LoVo (cell line): ENCODE measurements at places on chromosomes 16 and 17.
A peak's percentile ranks its signal among the peaks of the same experiment; 100 is the strongest.

DNA sequence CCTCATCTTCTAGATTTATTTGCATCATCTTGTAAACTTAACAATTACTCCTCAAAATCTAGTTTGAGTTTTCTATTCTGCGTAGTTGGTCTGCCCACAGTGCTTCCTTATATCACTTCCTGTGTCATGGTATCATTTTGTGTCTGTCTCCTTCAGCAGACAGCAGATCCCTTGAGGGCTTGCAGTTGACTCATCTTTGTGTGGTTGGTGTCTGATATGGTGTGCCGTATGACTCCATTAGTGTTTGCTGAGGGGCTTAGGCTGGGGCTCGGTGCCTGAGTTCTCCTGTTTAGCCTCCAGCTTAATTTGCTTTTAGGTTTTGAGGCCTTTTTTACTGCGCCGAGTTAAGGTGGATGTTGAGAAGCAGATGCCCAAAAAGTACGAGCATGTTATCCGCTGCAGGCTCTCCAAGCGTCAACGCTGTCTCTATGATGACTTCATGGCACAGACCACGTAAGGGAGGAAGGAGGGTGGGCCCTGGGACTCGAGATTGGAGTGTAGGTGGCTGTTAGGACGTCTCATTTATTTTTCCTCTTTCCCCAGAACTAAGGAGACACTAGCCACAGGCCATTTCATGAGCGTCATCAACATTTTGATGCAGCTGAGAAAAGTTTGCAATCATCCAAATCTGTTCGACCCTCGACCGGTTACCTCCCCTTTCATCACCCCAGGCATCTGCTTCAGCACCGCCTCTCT is 16.9 kb downstream of the SRCAP start:
- no peak for DNase-seq

GRCh38 chr16:84532291-84532724 is 27.8 kb upstream of the MEAK7 start:
- no peak for DNase-seq

DNA sequence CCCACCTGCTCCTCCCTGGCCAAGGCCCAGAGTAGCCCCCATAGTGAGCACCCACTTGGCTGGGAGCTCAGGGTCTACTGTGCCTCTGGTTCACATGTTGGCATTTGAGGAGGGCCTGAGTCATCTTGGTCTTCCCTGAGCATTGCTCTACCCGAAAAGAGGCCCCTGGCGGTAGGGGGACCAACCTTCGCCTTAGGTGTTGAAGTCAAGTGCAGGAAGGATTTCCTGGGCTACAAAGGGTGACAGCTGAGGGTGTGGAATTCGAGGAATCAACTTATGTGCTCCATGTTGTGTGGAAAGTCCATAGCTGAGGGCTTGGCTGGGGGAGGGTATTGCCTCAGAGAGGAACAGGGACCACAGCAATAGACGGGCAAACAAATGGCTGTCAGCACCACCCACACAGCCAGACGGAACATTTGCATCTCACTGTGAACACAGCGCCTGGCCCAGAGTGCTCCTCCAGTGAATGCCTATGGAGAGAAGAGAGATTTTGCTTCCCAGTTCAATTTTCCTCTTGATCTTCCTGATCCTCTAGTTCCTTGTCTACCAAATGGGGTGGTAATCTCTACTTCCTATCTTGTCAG is 35.6 kb upstream of the NGFR start:
- no peak for DNase-seq

DNA sequence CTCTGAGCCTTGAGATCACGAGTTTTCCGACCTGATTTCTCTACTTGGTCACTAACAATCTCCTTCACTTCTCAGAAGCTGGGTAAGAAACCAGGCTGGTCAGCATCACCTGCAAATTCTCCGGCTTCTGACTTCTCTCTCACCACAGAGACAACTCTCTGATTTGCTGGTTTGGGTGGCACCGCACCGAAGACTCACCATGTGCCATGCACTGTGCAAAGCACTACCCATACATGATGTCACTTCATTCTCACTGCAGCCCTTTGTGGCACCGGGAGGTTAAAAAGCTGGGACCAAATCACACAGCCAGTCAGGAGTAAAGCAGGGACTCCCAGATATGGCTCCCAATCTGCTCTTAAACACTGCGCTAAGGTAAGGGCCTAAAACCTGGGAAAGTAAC is 647 bp downstream of the VAC14 start:
- no peak for DNase-seq

DNA sequence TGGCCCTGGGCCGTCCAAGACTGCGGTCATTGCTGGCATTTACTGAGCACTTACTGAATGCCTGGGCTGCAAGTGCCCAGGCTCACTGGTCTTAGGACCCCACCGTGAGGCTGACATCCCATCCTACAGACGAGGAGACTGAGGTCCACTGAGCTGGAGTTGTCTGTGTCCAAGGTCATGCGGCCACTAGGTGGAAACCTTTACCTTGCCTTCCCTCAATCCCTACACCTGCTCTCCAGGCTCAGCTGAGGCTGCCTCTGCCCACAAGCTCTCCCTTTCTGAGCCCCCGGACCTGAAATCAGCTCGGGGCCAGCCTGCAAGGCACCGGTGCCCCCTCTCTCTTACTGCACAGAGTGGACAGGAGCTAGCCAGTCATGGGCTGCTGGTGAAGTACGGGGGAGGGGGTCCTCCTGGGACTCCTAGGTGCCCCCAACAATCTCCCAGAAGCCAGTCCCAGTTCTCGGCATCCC is 1.5 kb downstream of the CASKIN1 start:
- DNase-seq = peak; percentile 62

DNA sequence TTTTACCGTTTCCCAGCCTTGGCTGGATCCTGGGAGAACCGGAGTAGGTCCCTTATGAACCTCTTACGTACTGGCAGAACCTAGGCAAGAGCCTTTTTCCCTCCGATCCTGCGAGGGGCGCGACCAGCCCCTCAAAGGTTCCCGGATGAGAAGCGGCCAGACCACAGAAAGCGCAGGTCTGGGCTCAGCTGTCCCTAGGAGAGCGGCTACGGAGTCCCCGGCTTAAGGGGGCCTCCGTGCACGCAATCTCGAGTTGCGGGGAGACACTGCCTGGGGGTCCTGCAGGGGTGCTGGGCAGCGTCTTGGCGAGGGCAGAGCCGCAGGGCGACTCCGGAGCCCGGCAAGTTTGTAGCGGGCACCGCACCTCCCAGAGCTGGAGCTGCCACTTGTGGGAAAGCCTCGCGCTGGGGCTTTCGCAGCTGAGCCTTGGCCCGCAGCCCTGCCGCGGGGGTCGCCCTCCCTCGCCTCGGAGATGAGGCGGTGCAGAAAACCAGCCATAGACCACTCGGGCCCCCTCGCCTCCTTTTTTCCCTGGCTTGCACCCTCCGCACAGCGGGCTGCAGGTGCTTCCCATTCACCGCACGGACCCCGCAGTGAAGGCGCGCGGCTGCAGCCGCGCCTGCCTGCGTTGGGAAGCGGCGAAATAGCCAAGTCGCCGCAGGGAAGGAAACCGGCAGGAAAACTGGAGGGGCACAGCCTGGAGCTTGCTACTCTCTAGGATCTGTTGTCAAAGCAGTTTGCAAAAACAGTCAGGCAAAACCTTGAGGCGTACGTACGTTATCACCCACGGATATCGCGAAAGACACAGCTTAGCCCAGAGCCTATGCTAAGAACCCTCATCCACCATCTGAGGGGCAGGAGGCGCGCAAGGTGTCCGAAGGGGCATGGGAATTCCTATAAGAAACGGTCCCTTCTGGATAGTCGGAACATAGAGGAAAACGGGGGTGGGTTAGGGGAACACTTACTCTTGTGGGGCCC is 834 bp downstream of the CDH8 start:
- no peak for DNase-seq

DNA sequence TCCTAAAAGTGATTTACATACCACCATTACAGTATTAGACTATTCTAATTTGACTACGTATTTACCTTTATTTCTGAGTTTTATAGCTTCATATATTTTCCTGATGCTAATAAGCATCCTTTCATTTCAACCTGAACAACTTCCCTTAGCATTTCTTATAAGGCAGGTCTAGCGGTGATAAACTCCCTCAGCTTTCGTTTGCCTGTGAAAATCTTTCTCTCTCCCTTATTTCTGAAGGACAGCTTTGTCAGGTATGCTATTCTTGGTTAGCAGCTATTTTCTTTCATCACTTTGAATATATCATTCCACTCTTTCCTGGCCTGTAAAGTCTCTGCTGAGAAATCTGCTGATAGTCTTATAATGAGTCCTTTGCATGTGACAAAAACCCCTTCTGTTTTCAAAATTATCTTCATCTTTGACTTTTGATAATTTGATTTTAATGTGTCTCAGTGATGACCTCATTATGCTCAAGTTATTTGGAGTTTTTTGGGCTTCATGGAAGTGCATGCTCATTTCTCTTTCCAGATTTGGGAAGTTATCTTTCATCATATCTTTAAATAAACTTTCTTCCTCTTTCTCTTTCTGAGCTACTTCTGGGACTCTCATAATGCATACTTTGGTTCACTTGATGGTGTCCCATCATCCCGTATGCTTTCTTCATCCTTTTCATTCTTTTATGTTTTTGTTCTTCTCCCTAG is 285.4 kb upstream of the PMFBP1 start:
- no peak for DNase-seq

- DNase-seq = no peak
Measured at GRCh38 chr16:23156946-23157460, 7.8 kb upstream of the USP31 start.
